ENCODE measurements at places on chromosomes 5 and 9.

DNA sequence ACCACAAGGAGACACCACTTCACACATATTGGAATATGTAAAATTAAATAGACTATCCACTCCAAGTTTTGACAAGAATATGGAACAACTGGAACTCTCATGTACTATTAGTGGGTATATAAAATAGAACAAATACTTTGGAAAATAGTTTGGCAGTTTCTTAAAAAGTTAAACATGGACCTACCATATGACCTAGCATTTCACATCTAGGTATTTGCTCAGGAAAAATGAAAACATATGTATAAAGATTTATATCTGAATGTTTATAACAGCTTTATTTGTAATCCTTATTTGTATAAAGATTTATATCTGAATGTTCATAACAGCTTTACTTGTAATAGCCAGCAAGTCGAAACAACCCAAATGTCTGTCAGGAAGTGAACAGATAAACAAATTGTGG, 49.2 kb downstream of the ERP44 start:
- DNase-seq, result no peak

DNA sequence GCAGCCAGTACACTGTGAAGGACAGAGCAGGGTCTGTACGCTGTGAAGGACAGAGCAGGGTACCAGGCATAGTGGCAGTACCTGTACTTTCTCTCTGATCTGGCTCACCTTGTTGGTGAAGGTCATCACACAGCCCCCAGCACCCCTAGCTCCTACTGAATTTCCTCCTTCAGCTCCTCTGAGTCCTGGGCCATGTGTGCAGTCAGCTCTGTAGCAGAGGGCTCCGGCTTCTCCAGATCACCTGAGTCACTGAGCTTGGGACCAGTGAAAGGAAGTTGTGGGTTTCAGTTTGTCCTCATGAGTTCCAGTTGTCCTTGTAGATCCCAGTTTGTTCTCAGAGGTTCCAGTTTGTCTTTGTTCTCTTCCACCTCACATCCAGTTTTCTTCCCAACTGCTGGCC, 5.5 kb downstream of the NUDT2 start:
- DNase-seq, result no peak

DNA sequence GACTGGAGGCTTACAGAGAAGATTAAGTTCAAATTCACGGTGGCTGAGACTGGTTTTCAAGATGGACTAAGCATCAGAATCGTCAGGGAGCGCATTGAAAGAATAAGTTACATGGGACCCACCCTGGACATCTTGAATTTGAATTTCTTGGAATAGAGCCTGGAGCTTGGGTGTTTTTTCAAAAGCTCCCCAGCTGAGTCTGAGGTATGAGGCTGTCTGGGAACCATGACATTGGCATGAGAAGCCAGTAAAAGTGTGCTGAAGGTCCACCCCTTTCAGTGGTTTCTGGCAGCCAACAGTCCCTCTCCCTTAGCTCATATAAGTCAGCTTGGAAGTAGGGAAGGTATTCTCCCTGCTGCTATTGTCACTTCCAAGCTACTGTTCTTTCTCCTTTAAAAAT, 97.8 kb downstream of the MAST4 start:
- DNase-seq, result no peak

DNA sequence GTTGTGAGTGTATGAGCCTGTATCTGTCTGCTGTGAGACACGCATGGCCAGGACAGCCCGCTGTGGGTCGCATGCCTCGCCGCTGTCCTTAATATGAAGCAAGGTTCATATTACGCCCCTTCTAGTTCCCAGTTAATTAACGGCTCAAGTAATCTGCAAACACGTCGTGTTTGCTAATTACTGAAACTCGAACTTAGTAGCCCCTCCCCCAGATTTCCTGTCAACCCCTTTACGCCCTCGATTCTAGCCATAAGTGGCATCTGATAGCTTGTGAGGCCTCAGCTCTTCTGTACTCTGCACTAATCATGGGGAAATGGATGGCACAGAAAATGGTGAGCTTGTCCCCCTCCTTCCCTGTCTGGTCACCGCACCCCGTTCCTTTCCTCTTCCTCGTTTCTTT, 116.9 kb upstream of the OTULINL start:
- no peak for DNase-seq

DNA sequence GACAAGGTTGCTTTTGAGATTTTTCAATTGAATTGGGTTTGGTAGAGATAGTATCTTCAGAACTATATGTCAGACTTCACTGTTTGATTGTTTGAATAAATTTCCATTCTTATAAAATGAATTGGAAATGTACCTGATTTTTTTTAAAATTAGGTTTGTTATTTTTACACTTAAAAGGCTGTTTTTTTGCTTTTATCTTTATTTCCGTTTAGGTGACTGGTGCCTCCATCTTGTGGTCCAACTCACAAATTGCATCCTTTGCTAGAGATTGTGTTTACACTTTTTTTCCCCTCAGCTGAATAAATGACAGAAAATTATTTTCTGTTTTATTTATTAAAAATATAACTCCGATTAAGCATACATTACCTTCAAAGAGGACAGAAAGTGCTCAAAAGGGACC, 15.6 kb downstream of the NDUFAF2 start:
- DNase-seq, result peak; percentile 14

- DNase-seq, result no peak
Measured at GRCh38 chr5:178440181-178440580, 150.0 kb downstream of the COL23A1 start.

- no peak for DNase-seq
Measured at GRCh38 chr9:121463026-121463807, 36.4 kb downstream of the GGTA1 start.

DNA sequence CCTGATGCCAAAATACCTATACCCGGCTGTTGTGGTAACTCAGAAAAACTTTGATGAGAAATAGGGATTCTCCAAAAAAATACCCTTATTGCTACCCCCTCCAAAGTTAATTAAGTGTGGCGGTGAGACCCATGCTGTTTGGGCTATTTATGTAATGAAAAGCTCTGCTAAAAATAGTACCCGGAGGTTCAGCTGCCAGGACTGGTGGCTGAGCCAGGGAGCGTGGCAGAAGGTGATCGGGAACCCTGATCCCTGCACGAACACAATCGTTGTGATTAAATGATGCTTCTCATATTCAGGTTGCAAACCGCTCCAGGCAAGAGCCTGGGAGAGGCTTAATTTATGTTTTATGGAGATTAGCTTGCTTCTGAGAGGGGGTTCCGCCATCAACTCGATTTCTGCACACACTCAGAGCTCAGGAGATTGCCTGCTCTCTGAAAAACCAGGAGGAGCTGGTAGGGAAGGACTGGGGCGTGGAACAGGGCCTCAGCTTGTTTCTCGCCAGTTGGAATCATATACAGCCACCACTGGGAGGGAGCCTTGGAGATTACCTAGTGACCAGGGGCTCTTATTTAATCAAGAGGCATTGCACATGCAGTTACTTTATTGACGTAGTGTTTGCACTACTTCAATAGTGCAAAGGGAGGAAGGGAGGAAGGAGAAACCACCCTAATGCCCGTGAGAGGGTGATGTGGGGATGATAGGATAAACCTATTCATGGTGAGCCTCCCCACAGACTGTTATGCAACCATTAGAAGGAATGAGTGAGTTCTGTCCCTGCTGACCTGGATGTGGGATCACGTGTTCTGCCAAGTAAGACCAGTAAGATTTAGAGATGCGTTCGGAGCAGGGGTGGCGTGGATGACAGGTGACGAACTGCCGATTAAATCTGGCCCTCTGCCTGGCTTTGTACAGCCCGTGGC, 23.4 kb downstream of the HRH2 start:
- DNase-seq, result no peak

- peak; percentile 51 for DNase-seq
Measured at GRCh38 chr9:22208846-22209585, 199.9 kb upstream of the CDKN2B start.

- no peak for DNase-seq
Measured at GRCh38 chr9:113471566-113471965, 8.0 kb downstream of the RGS3 start.

GRCh38 chr9:19161257-19162025, 34.1 kb upstream of the PLIN2 start:
- DNase-seq, result peak; percentile 95

- DNase-seq, result no peak
Measured at GRCh38 chr5:148768806-148769415, 57.5 kb upstream of the ADRB2 start.

GRCh38 chr9:33379666-33380389, 22.5 kb downstream of the AQP7 start:
- no peak for DNase-seq

DNA sequence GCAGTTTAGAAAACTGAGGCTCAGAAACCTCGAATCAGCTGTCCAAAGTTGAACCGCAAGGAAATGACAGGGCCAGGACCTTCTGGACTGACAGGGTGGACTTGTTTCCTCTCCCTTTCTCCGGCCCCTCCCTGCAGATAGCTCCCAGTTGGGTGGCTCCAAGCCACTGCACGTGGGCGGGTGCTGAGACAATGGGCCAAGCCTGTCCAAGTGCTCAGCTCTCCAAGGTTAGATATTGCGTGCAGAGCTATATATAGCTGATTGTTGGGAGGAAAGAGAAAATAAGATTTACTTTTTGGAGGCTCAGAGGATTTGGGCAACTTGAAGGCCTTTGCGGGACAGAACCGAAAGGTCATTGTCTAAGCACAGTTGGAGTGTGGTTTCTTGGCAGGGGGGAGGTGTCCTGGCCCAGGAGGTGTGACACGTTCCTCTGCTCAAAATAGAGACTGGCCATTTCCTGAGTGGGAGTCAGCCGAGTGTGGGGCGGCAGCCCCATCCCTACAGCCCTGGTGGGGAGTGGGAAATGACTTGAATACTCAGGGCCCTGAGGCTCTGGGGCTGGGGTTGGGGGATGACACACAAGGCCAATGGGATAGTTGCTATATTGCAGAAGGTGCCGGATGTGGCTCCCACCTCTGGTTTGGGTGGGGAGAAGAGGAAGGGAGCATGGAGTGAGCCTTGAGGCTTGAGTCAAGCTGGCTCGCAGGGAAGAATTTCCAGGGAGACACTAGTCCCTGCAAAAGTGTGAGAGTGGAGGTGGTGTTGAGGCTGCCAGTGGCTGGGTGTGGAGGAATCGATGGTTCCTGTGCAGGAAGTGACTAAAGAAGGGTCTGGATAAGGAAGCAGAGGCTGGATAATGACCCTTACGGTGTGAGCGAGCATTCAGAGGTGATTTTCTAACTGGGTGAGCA, 44.4 kb upstream of the SMAD5 start:
- peak; percentile 71 for DNase-seq

DNA sequence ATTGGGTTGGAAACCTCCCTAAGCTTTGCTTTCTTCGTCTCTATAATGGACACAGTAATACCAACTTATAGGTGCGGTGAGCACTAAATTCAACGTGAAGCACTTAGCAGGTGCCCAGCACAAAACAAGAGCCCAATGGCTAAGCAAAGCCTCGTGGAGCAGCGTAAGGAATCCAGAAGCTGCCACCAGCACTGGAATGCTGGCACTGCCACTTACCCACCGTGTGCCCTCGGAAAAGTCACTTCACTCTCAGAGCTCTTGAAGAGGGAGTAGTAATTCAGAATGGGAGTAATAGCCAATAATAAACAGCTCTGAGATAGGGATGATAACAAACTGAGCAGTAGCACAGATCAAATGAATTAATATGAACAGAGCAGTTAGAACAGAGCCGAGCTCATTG, 16.4 kb downstream of the DAP start:
- no peak for DNase-seq

DNA sequence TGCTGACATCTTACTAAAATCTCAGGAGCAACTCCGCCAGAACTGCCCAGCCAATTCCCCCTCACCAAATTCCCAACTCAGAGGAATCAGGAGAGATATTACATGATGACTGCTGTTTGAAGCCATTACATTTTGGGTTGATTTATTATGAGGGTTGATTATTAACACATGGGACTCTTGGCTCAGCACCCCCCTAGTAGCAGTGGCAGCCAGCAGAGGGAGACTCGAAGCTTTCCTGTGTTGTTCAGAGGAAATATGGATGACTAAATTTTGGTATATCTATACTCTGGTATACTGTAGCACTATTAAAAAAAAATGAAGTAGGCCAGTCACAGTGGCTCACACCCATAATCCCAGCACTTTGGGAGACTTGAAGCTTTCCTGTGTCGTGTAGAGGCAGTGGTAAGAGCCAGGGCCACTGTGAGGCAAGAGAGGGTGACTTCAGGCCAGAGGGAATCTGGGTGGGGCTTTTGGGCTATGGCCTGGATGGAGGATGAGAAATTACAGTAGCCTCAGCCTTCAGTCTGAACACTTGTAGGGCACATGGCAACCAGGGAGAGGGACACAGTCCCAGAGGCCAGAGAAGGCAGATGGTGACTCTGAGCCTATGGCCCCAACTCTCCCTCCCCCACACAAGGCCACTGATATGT, 111.4 kb downstream of the LHX2 start:
- DNase-seq, result peak; percentile 66

GRCh38 chr5:103271570-103272289, 13.2 kb downstream of the MACIR start:
- no peak for DNase-seq

DNA sequence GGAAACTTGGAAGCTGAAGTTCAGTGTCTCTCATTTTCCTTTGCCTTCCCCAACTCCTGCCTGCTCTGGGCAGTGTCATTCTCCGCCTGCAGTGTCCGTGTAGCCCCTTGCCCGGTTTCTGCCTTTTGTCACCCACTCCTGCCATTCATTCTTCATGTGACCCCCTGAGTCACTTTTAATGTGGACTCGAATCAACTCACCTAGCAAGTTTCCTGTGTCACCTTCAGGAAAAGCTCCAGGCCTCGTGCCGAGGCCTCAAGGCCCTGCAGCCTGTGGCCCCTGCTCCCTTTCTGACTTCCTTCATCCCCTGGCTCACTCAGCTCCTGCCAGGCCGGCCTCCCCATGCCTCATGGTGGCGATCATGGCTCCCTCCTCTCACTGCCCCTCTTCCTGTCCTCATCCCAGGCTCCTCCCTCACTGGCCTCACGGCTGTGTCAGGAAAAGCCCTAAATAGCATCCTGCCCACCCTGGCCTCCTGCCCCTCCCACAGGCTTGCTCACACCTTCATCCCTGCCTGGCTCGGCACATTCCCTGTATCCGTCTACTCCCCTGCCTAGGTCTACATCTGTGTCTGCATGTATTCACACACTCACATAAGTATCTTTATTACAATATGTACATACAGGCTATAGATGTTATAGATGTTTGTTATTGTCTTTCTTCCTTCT, 294.9 kb downstream of the MED10 start:
- no peak for DNase-seq

GRCh38 chr5:92633875-92634487, 947.0 kb downstream of the NR2F1-AS1 start:
- DNase-seq, result no peak

DNA sequence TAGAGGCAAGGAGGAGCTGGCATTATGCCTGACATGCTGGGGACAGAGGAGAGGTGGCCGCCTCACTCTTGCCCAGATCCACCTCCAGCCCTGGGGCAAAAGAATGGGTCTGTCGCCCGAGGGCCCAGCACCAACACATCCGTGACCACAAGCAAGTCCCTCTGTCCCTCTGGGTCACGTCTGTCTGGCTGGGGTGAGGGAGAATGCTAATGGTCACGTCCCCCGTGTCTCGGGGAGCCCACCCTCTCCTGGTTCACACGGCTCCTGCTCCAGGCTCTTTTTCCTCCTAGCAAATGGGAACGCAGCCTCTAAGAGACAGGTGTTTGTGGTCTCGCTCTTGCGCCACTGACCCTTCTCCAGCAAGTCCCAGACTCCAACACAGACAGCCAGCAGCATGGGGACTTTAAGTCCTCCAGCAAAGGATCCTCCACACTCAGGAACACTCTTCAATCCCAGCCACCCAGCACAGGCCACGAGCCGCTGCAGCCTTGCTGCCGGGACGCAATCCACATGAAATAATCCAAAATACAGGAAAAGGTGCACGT, 4.1 kb downstream of the ENG start:
- DNase-seq, result no peak

GRCh38 chr5:137570070-137570469, 70.9 kb upstream of the SPOCK1 start:
- DNase-seq, result no peak

- no peak for DNase-seq
Measured at GRCh38 chr5:108728566-108729241, 19.0 kb upstream of the FER start.

Measured in AG10803 (cell line).